ENCODE measurements at places on chromosomes 16 and 17.

- DNase-seq = no peak
These were observed 302.8 kb downstream of the FOXL1 start for GRCh38 chr16:86881118-86881510.

DNA sequence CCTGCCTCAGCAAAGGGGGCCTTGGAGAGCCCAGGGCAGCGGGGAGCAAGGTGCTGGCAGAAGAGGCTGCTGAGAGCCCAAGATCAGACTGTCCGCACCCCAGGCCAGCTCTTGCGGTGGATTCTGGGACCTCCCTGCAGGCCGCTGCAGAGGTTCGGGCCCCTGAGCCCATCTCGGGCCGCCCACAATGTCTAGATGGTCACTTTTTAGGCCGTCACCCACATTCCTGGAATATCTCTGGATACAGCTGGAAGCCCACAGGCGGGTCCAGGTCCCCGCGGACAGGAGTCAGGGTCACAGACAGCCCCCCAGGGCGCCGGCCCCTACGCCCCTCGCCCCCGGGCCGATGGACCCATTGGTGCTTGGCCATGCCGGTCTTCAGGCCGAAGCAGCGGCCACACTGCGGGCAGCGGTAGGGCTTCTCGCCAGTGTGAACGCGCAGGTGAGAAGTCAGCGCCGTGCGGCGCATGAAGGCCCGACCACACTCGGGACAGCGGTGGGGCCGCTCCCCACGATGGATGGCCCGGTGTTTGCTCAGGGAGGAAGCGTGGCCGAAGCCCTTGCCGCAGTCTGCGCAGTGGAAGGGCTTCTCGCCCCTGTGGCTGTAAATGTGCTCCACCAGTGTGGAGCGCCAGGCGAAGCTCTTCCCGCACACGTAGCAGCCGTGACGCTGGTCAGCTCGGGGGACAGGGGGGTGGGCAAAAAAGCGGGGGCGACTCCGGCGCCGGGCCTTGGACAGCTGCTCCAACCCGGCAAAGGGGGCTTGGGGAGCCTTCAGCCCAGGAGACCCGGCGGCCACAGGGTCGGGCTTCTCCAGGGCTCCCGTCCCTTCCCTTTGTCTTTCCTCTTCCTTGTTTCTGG, 2.1 kb downstream of the ZNF747 start:
- no peak for DNase-seq

- no peak for DNase-seq
These were observed 5.0 kb downstream of the TP53I13 start for GRCh38 chr17:29573558-29573869.

GRCh38 chr17:78272181-78272913, 40.9 kb downstream of the TMEM235 start:
- peak; percentile 42 for DNase-seq

GRCh38 chr16:1865902-1866690, 5.9 kb downstream of the MEIOB start:
- no peak for DNase-seq

GRCh38 chr17:48012151-48012520, 25.5 kb downstream of the COPZ2 start:
- no peak for DNase-seq

DNA sequence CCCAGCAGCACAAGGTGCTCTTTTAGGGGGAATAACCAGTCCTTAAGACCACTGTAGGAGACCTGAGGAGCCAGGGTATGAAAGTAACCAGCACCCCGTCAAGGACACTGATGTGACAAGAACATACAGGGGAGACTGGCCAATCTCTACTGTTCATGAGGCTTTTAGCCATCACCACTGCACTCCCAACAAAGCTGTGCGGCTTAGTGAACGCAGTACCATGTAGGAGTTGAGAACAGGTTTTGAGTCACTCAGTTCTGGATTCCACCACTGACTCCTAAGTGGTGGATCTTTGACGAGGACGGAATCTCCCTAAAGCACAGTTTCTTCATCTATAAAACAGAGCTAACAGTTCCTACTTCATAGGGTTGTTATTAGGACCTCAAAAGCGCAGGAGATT, 26.8 kb downstream of the COG4 start:
- DNase-seq = no peak

DNA sequence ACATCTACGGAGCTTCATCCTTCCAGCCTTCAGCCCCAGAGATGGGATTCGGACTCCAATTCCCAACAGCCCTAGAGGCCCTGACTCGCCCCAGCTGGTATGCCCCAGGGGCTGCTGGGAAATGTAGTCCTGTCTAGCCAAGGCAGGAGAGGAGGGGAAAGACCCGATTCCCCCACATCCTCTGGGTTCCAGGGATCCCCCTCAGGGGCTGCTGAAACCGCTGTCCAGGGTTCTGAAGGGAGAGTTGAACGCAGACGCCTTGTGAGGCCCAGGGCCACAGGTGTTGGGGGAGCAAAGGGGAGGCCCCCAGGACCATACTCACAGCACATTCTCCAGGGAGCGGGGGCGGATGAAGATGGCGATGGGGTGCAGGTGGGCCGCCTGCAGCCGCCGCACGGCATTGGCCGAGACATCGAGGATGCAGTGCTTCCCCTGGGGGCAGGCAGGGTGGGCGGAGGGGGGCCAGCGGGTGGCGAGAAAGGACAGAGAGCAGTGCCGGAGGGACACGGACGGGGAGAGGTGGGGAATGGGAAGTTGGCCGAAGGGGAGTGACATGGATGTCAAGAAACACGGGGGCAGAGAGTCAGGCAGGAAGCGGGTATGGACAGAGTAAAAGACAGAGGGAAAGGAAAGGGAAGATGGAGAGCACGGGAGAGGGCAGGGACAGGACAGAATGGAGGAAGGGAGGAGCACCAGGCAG, 12.6 kb upstream of the ASGR1 start:
- peak; percentile 36 for DNase-seq

DNA sequence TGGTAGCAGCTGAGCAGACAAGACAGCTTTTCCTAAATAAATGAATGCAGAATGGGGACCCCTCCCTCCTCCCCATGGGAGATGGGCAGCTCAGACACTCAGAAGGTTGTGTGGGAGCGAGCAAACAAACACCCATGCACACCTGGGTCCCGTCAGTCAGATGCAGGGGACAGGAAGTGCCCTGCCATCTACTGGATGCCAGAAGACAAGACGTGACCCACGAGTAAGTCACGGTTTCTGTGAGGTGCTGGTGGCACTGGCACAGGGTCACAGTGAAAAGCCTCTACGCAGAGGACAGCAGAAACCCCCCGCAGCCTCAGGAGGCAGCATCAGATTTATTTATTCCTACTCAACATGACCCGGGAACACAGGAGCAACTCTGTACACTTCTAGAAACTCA, 8.4 kb downstream of the HBQ1 start:
- DNase-seq = peak; percentile 15

- no peak for DNase-seq
These were observed 22.3 kb downstream of the SAP30BP start for GRCh38 chr17:75689441-75689873.

DNA sequence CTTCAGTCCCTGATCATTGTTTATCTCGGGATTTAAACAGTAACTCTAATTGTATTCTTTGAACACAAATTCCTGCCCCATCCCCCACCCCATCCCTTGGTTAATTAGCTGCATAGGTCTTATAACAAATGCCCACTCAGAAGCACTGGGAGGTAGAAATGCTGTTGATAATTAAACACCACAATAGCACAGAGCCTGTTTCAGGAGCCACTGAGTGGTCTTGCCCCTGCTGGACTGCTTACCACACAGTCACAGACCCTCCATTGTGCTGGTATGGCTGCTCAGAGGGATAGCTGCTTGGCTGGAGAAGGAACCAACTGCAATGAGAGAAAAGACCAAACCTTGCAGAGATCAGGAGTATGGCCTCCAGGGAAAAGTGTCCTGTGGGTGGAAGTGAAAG, 214.1 kb downstream of the ANKFN1 start:
- DNase-seq = no peak

GRCh38 chr16:29656688-29657523, 6.1 kb upstream of the SPN start:
- DNase-seq = no peak

- no peak for DNase-seq
These were observed 149.0 kb downstream of the CCDC182 start for GRCh38 chr17:57595947-57596695.

- no peak for DNase-seq
These were observed 17.3 kb downstream of the CRYBA1 start for GRCh38 chr17:29263916-29264315.

DNA sequence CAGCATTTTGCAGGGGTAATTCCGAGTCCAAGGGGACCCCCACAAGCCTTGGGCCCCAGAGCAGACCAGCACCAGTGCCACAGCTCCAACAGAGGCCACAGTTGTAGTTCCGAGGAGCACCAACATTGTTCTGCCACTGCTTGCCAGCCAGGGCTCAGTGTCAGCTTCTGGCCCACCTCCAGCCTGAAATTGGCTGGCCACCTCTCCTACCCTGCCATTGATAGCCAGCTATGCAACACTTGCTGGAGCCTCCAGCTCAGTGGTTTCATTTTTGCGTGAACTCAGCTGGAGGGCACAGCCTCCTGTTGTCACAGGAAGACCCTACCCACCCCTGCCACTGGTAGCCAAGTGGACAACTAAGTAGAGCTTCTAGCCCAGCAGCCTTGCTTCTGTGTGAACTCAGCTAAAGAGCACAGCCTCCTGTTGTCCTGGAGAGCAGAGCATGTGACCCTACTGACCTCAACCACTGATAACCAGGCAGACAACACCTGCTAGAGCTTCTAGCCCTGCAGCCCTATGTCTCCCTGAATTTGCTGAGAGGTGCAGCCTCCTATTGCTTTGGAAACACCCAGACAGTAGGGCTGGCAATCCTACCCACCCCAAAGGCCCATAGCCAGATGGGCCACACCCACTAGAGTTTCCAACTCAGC, 24.9 kb downstream of the HYDIN start:
- no peak for DNase-seq

- DNase-seq = no peak
These were observed 1.1 kb downstream of the CD300H start for GRCh38 chr17:74566132-74566753.

DNA sequence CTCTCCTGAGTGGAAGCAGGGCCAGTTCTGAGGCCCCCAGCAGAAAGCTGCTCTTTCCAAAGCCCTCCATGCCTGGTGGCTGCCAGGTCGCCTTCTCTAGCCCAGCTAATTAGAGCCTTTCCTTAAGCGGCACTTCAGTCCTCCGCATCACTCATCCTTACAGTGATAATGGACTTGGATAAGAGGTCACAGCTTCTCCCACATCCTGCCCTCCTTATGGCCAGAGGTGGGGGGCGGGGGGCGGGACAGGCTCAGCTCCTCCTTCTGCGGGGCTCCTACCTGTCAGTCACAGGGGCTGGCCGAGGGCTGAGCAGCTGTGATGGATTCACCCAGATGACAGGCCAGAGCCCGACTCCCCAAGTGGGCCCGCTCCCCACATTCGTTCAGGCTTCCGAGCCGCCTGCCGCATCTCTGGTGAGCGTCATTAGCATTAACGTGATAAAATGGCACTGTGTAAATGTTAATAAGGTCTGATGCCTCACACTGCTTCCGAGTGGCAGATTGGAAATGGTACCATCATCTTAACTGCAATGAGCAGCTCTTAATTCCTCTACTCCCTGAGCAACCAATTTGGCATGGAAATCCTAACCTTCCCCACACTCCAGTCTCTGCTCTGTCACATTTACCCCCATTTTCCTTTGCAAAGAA, 41.3 kb downstream of the GRIN2C start:
- no peak for DNase-seq

GRCh38 chr17:74125156-74125555, 78.3 kb upstream of the RPL38 start:
- DNase-seq = no peak

DNA sequence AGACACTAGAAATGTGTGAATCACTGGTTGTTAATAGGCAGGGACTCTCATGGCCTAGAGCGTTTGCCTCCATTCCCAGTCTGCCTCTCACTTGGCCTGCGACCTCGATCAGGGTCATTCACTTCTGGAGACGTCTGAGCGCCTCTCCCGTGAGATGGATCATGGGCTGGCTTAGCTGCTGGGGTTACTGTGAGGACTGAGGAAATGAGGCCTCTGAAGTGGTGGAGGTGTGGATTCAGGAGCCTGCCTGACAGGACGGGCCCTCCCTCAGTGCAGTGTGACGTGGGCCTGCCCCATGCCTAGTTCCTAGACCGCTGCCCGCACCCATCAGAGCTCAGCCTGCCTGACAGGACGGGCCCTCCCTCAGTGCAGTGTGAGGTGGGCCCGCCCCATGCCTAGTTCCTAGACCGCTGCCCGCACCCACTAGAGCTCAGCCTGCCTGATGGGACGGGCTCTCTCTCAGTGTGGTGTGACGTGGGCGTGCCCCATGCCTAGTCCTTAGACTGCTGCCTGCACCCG, 61.9 kb downstream of the BANP start:
- no peak for DNase-seq

GRCh38 chr16:46947900-46948547, 25.4 kb downstream of the DNAJA2 start:
- DNase-seq = peak; percentile 27

- DNase-seq = no peak
These were observed 7.4 kb upstream of the IL17C start for GRCh38 chr16:88630941-88631340.
